ENCODE measurements at places on chromosomes 1 and 21.

DNA sequence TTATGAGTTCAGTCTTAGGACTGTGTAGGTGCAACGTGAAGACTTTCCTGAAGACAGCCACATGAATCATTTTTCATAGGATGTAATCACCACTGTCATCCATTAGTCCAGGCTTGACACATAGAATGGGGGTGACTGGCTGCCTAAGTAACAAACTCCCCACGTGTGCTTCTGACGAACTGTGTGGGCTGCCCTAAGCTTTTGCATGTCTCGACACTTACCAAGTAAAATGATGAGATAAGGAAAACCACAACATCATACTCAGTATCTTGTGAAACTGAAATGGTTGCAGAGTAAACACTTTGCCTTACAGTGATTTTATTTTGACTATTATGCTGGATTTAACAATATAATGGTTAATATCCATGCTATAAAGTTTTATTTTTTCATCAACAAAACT lies 19.5 kb downstream of the ERG start:
- peak; percentile 97 for DNase-seq

DNA sequence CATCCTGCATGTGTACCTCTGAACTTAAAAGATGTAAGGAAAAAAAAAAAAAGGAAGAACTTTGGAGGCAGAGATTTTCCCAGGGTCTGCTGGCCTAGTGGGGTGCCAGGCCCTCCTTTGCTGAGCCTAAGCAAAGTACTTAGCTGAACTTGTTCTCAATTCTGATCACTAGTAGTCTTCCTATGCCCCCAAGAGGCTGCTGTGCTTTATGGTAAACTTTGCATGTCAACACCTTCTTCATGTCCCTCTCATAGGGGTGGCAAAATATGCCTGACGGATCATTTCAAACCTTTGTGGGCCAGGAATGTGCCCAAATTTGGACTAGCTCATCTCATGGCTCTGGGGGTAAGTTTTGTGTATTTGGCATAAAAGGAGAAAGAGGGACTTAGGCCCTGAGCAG lies 1.4 kb upstream of the USP21 start:
- DNase-seq: no peak

- peak; percentile 26 for DNase-seq
Measured at GRCh38 chr1:91273875-91274274, 130.8 kb downstream of the HFM1 start.

DNA sequence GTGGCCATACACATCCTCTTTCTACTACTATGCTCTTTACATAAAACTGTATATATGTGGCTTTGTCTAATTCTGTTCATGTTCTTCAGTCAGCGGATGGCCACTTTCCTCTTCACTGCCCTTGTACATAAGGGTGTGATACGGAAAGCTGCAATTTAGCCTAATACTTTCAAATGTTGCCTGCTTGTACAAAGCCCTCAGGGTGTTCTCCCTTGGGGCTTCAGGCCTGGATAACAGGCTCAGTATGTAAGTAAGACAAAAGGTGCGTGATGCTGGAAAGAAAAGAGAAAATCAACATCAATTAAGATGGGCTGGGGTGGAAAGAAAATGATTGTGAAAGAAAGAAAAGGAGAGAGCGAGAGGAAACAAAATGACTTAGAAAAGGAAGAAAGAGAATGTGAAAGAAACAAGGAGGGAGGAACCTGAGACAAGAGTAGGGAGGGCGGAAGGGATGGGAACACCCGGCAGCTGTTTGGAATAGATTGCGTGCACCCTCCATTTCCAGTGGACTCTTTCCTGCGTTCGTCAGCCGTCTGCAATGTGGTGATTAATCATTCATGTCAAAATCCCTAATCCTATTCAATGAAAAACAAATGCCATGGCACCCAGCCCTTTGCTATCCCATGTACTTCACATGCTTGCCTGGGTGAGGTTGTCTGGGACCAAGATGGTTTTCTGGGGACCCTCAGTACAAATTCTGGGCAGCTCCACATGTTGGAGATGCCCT lies 553.6 kb downstream of the NUF2 start:
- peak; percentile 47 for DNase-seq

- DNase-seq: peak; percentile 80
Measured at GRCh38 chr1:94654031-94654430, 112.5 kb upstream of the F3 start.

DNA sequence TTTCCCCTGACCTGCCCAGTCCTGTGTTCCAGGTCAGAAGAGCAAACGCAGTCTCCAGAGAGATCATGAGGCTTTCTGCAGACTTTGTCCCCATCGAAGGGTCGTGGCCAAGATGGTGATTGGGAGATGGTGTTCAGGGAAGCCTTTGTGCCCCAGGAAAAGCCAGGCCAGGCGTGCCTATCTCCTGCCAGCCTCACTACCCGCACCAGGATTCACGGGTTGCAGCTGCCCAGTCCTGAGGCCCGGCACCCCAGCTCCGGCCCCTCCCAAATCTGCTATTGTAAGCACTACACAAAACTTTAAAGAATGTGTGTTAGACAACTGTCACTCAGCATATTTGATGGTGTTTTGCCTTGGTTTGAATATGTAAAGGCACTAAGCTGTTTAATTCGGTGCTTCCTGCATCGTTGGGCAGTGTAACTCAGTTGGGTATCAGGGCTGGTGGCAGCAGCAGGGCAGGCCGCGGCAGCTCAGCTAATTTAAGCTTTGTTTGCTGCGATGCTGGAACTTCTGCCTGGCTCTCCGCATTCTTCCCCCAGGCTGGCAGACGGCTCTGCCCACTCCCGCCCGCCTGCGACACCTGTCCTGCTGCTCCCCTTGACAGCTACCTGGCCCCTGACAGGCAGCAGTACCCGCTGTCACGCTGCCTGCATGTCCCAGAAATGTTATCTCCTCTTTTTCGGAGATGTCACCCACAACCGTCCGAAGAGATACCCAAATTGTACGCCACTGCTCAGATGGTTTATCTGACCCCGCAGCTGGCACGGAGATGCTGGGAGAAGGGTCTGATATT lies 209.0 kb upstream of the VAMP3 start:
- DNase-seq: no peak

DNA sequence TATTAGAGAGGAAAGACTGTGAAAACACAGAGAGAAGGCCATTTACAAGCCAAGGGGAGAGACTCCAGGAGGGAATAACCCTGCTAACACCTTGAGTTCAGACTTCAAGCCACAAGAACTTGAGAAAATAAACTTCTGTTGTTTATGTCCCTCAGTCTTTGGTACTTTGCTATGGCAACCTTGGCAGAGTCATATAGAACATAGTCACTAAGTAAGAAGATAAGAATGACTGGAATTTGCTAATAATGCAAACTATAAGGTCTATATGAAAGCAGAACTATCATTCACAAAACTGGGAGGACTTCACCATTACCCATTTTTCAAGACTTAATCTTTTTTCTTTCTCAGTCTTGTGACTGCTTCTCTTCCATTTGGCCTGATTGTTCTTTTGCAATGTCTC lies 767.3 kb upstream of the ADAMTS5 start:
- peak; percentile 62 for DNase-seq

GRCh38 chr1:119410961-119411360 lies 4.0 kb upstream of the HSD3B2 start:
- no peak for DNase-seq

GRCh38 chr1:110783292-110783918 lies 89.5 kb upstream of the CD53 start:
- DNase-seq: peak; percentile 29

DNA sequence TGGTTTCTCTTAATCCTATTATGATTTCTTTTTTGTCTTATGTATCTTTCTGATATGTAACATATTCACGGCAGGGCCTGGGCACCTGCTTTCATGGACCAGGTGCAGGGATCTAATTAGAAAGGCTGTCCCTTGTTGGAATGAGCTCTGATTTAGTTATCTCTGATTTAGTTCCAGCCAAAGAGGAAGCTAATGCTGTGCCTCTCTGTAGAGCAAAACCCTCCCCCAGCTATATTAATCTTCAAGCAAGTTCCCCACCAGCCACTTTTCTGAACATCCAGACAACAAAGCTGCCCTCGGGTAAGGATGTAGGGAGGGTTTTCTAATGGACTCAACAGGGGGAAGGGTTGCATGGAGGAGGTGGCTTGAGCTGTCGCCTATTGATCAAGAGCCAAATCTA lies 6.1 kb downstream of the TSACC start:
- DNase-seq: no peak

DNA sequence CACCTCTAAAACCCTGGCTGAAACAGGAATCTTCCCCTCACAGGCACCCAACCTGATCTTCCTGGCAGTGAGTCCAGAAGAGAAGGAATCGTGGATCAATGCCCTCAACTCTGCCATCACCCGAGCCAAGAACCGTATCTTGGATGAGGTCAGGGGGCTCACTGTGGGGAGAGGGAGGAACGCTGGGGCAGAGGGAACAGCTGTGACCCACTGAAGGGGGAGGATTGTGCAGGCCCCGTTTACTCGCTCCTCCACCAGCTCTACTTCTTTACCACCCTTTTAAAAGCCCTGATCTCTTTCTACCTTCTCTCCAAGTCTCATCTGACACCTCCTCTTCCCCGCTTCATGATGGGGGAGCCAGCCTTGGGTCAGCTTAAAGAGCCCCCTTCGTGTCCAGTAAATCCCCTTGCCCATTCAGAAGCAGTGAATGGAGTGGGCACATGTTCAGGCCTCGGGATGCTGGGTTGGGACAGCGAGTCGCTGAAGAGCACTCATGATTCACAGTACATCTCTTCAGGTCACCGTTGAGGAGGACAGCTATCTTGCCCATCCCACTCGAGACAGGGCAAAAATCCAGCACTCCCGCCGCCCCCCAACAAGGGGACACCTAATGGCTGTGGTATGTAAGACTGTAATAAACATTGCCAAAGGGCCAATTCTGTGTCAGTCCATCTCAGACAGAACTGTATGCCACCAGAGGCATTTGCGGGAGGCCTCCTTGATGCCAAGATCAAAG lies 7.3 kb downstream of the PLEKHO1 start:
- no peak for DNase-seq

- DNase-seq: peak; percentile 66
Measured at GRCh38 chr1:184025242-184025675, 12.3 kb downstream of the COLGALT2 start.

- DNase-seq: no peak
Measured at GRCh38 chr1:225962440-225962975, 21.5 kb upstream of the LEFTY2 start.

GRCh38 chr1:211705467-211706091 lies 30.2 kb upstream of the NEK2 start:
- DNase-seq: peak; percentile 66

DNA sequence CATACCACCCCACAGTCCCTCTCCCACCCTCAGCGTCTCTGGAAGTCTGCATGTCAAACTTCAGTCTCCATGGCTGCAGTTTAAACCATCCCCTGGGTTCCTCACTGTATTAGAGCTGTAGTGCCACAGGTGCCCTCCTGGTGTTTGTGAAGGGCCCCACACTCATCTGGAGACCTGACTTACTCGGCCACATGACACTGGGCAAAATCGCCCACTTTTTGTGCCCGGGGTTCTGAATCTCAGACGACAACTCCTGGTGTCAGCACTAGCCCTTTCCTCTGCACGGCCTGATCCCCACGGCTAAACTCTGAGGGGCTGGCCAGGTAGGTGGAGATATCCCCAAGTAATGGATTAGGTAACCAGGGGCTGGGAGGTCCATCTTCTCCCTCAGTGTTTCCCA lies 6.5 kb downstream of the INKA2 start:
- DNase-seq: no peak

GRCh38 chr1:162554258-162554657 lies 7.3 kb upstream of the UAP1 start:
- no peak for DNase-seq

DNA sequence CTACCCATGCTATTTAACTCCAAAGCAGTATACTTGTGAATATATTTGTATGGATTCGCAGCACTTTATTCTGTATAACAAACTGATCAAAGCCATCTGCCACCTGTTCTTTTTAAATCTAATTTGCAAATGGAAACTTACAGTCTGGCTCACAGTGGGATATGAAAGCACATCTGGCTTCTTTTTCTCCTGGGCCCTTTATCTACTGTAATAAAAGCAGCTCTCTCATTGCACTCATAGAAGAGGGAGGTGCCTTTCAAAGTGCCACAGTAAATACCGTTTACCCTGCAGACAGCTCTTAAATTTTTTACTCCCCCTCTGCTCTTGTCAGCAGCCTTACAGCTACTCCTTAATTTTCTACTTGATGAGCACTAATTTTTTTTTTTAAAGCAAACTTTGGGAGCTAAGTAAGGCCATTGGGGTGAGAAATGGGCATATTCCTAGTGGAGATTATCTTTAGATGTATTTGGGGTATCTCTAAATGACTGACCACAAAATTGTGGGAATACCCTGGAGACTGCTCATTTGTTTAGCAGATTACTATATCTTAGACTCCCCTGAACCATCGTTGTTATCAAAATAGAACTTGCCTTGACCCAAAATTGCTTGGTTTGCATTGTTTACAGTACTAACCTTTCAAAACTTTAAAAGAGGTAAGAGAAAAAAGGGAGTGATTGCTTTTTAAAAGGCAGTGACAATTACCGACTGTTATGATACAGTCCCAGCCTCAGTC lies 110.1 kb downstream of the VPS13D start:
- DNase-seq: no peak

DNA sequence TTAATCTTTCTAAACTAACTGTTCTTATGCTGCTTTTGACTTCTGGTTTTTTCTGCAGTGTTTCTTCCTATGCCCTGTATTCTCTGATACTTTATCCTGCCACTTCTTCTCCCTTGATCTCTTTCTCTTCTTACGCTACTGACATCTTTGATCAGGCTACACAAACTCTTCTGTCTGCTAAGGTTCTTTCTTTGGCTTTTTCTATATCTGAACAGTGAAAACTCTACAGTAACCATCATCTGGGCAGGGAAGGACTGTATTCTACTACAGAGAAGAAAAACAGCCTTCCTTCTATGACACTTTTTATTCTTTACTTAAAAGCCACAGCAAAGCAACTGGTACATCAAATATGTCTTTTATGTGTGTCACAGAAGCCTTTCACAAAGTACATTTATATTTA lies 7.4 kb upstream of the NEXN start:
- no peak for DNase-seq

DNA sequence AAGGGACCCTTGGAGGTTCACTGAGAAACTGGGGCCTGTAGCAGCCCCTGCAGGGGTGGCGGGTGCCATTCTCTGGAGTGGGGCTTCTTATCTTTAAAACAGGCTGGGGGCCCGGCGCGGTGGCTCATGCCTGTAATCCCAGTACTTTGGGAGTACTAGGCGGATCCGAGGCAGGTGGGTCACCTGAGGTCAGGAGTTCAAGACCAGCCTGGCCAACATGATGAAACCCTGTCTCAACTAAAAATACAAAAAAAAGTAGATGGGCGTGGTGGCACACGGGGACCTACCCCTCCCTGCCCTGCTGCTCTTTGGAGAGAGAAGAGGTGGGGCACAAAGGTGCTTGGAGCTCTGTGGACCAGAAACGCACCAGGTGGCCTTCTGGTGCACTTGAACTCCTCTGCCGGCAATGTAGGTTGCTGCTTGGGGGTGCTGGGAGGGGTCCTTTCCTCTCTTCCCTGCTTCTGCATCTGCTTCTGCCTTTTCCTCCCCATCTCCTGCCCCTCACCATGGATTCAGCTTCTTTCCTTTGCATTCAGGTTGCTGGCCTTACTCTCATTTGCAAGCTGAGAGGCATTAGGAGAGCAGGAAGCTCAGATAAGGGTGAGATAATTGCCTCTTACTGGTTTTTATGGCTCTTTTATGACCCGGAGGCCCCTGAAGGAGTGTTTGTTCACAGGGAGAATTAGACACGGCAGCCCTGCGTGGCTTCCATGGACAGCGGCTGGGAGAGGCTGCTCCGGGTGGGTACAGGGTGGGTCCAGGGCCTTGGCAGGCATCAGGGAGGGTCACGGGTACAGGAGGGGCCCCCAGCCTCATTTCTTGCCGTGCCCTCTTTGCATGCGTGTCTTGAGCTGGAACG lies 57.4 kb downstream of the ARHGEF10L start:
- DNase-seq: no peak

Measured in NCI-H226 (cell line).